Kasumi-1 (cell line): ENCODE measurements at places on chromosomes 1 and 21.

DNA sequence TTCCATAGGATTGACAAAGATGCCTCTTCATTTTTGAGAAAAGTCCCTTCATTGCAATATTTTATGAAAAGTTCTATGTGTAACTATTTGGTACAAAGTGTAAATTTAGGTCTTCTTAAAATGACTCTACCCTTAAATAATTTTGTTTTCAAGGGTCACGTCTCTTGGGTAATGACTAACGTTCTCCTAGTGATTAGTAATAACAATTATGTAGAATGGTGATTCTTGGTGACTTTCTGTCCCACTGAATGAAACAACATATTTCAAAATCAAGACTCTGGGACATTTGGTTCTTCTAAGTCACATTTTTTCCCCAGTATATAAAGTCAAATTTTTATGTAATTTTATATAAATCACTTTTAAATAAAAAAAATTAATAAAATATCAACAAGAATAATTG, 277.5 kb upstream of the ADAMTS5 start:
- DNase-seq = no peak

- peak; percentile 29 for DNase-seq
Observed at GRCh38 chr1:59072583-59072947, 224.3 kb upstream of the FGGY start.

- no peak for DNase-seq
Observed at GRCh38 chr1:95311014-95311413, 77.0 kb downstream of the RWDD3 start.

DNA sequence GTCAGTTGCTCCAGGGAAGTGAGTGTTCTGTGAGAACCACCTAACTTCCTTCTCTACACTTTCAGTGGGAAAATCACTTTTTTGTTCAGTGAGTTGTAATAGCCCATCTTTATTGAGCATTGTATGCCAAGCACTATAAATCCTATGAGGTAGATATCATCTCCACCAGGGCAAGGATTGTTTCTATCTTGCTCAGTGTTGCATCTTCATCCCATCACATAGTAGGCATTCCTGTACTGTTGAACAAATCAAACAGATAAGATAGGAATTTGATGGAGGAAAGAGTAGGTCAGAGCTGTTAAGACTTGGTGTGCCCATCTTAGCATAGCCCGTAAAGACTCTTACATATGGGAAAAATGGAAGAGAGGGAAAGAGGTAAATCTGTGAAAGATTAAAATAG, 2.9 kb upstream of the PIGV start:
- DNase-seq = no peak
